ENCODE measurements at places on chromosomes 6 and 20.

- no peak for DNase-seq
Observed at GRCh38 chr6:21476112-21476511, 117.4 kb upstream of the SOX4 start.

DNA sequence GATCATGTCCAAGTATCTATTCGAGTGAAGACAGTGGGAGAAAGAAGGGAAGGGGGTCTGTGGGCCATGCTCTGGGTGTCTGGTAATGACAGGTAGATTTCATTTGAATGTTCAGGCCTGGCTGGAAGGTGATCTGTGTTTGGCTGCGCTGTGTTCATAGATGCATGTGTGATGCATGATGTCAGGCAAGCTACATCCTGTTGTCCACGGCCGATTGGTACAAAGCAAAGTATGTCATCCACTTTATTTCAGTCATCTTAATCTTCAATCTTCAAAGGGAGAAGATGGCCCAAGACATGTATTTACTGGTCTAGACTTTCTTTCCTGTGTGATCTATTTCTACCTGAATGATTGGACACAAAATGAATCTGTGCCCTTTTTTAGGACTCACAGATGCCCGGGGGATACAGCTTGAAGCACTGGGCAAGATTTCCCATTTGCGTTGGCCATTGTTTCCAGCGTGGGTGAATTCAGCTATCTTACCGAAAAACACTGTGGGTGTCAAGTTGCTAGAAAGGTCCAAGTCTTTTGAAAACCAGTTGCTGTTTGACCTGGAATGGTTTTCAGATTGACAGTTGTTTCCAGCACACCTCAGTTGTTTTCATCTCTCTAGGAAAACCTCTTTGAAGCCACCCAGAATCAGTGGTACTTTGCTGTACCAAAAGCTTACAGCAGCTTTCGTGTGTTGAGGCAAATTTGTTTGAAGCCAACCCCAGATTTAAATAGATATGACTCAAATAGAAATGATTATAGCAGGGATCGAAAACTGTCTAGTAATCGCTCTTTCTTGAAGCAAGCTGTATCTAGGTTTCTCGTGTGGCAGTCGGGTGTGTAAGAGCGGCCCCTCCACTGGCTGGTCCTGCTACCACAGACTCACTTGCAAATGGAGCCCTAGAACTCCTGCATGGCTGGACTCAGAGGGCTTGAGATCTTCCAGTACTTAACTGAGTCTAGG, 27.2 kb downstream of the DUSP22 start:
- no peak for DNase-seq

- DNase-seq = no peak
Observed at GRCh38 chr6:45533386-45533785, 155.7 kb upstream of the SUPT3H start.

DNA sequence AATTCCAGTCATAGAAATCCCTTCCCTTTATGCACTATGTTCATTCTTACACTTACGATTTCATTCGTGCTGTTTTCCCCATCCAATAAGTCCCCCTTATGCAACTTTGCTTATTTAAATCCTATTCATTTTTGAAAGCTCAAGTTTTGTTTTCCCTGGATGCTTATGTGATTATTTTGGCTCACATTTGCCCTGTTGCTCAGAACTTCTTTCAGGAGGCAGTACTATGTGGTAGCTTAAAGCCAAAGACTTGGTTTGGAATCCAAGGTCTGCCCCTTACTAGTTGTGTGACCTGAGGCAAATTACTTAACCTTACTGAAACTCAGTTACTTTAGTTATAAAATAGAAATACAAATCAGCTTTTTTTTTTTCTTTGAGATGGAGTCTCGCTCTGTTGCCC, 59.6 kb downstream of the MOXD1 start:
- DNase-seq = no peak

DNA sequence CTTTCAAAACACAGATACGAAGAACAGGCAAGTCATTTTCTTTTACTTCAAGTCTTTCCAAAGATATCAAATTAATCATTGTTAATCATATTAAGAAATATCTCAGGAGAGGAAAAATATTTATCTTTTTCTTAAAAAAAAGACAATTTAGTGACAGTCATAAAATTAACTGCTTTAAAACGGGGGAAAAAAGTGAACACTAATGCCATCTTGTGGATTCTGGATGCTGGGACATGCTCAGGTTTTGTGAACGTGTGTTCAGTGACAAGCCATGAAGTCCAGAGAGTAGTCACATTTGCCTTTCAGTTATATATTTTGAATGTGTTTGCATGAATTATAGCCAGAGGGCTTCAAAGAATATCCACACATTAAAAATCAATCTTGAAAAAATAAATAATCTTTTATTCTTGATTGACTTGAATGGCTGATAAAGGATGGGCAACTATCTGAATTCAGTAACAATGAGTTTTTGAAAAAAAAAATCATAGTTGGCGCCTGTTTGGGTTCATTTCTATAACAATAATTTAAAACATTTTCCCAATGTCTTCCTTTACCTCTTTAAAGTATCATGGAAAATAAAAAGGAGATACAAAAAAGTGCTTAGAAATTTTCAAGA, 74.7 kb upstream of the NOX3 start:
- peak; percentile 55 for DNase-seq

DNA sequence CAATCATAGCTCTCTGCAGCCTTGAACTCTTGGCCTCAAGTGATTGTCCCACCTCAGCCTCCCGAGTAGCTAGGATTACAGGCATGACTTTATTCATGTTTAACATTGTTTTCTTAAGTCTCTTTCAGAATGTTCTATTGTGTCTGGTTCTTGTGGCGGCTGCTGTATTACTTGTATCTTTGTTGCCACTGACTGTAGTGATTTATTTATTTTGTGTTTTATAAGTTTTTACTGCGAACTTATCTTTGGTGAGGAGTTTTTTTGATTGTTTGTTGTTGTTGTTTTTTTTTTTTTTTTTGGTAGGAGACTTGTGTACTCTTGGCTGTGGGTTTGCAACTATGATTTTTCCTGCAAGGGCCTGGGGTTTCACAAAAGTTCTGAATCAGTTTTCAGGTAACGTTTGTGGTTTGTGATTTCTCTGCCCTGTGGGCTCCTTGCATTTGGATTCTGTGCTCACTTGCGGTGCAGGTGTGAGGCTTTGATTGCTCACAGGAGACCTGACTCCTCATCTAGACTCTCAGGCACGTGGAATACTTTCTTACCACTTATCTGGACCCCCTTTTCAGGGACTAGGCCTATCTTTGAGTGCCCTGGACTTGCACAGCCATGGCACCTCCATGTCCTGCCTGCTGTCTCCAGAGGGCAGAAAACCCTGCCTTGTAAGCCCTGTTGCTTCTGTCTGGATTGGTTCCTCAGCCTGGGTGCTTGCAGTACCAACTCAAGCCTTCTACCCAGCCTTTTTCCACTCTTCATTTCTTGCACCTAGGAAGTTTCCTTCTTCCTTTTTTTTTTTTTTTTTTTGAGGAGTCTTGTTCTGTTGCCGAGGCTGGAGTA, 25.2 kb downstream of the KIF25 start:
- DNase-seq = no peak

- DNase-seq = no peak
Observed at GRCh38 chr6:116238083-116238482, 15.8 kb downstream of the TSPYL4 start.

DNA sequence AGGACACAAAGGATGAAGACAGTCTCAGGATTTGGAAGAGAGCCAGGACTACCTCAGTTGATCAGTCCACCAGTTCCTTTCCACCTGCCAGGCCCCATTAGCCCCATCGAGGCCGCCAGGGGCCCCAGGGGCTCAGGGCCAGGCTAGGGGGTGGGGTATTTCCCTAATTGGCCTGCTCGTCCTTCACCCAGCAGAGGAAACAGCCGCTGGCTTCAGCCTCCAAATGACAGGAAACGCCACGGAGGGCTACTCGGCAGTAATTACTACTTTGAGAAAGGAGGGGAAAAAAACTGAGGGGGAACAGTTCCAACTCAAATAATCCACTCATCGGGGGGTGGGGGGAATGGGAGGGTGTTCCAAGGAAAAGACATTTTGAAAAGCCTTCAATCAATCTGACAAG, 42.7 kb downstream of the MAFB start:
- DNase-seq = peak; percentile 90

DNA sequence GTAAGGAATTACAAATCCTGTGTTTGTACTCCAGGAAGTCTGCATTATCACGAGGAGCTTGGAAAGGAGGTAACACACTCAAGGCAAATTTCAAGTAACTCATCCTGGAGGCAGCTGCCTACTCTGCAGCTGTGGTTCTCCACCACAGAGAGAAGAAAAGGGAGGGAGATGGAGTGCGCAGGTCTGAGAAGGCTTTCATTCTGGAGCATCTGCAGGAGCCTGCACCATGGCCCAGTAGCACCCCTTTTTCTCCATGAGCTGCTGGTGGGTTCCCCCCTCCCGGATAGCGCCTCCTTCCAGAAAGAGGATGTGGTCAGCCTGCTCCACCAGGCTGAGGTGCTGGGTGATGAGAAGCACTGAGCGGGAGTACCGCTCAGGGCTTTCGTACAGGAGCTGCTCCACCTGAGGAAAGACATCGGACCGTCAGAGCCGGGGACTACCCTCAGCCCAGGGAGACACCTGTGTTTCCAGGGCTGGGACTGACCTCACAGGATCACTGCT, 1.6 kb upstream of the PSMB8 start:
- DNase-seq = no peak

DNA sequence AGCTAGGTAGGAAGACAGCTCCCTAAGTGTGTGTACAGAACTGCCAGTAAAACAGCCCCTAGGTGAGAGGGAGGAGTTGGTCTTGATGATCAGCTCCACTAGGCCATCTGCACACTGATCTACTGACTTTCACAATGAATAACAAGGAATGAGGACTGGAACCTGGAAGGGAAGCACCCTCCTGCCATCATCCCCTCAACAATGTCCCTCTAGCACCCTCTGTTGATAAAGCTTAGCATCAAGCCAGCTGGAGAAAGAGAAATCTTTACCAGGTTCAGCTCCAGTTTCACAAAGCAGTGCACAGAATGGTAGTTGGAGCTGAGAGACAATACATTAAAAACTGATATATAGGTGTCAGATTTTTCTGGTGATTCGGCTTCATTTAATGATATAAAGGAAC, 57.2 kb upstream of the IRAK1BP1 start:
- DNase-seq = peak; percentile 56

DNA sequence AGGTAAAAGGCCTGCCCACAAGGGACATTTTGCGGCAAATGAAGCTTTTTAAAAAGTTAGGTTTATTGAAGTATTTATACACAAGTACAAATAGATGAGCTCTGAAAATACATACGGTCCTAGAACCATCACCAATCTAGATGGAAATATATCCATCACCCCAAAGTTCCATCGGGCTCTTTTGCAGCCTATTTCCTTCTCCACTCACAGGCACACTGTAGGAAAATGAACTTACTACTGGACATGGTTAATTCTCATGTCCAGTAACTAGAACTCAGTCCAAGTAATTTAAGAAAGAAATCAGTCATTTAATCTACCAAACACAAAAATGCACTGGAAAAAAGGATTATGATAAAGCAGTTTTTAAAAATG, 6.2 kb downstream of the PCNA start:
- DNase-seq = no peak

- no peak for DNase-seq
Observed at GRCh38 chr20:49446808-49447207, 35.7 kb downstream of the KCNB1 start.

GRCh38 chr20:47392015-47392720, 35.7 kb upstream of the ZMYND8 start:
- no peak for DNase-seq

- no peak for DNase-seq
Observed at GRCh38 chr6:119355157-119355556, 5.6 kb upstream of the MAN1A1 start.

DNA sequence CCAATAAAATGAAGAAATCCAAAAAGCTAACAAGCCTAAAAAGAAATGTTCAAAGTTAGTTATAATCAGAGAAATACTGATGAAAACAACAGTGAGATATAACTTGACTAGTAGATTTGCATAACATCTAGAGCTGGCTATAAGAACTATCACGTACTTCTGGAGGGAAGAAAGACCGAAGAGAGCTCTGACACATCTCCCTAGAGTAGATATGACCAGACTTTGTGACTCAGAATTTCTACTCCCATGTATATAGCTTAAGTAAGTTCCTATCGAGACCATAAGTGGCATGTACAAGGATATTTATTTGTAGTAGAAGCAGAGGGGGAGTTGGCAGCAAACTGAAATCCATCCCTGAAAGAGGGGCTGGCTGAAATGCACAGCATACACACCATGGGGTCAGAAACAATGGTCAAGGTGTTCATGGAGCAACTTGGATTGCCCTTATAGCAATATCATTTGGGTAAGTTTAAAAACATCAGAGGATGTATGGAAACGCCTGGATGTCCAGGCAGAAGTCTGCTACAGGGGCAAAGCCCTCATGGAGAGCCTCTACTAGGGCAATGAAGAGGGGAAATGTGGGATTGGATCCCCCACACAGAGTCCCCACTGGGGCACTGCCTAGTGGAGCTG, 25.6 kb upstream of the IL17A start:
- DNase-seq = no peak

DNA sequence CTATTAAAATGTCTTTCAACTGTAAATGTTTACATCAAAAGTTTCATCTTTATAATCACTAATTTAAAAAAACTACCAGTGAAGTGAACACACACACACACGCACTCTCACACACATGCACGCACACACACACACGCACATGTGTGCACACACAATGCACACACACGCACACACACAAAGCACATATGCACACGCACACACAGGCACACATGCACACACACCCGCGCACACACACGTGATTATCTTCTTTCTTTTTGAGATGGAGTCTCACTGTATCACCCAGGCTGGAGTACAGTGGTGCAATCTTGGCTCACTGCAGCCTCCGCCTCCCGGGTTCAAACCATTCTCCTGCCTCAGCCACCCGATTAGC, 80.0 kb upstream of the FRMD1 start:
- no peak for DNase-seq

- peak; percentile 65 for DNase-seq
Observed at GRCh38 chr6:127514773-127515227, 4.3 kb downstream of the MTCL3 start.

- no peak for DNase-seq
Observed at GRCh38 chr6:165821754-165822153, 158.7 kb upstream of the PDE10A start.

Measured in NCI-H1105 treated with DMSO at 0.1 percent for 48 hours (cell line).